Left kidney (tissue), 8 donors: ENCODE measurements at places on chromosomes 16 and 17. TPM values are rescaled to one million over a fixed set of nuclear protein-coding genes. Genes with fewer than 3 reads are reported as not detected.

DNA sequence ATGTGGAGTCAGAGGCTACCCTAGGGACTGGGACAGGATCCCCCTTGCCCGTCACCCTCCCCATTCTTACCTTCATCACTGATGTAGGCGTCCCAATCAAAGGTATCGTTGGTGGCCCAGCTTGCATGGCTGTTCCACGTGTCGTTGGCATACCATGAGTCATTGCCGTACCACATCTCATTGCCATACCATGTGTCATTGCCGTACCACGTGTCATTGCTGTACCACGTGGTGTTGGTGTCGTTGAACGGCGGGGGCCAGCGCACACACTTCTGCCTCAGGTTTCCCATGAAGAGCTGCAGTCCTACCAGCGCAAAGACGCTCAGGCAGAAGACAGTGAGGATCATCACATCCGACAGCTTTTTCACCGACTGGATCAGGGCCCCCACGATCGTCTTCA lies 4.8 kb downstream of the SCN4A start:
- no peak for DNase-seq

The RASL10B gene
- polyA plus RNA-seq, result 13.0 TPM

GRCh38 chr17:17950806-17951205 lies 21.4 kb downstream of the TOM1L2 start:
- DNase-seq, result no peak

The CLDN7 gene
- polyA plus RNA-seq, result 36.6 TPM

DNA sequence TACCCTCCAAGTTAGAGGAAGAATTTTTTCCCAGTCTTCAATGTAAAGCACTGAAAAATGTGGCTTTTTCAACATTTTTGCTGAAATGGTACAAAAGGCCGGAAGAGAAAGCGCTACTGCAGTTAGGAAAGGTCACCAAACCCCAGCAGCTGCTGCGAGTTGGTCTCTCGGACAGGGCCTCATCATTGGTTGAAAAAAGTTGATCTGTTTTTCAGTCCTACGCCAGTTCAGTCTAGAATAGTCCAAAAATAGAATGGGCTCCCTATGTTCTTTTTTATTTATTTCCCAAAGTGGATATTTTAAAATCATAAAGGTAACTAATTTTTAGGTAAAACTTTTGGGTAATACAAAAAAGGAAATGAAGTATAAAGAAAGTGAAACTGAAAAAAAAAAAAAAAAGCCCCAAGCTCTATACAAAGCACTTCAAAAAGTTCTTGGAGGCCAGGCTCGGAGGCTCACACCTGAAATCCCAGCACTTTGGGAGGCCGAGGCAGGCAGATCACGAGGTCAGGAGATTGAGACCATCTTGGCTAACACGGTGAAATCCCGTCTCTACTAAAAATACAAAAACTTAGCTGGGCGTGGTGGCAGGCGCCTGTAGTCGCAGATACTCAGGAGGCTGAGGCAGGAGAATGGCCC lies 17.4 kb downstream of the ADAP2 start:
- no peak for DNase-seq

The LRRC46 gene
- 2.8 TPM for polyA plus RNA-seq

The HS3ST3A1 gene
- 1.6 TPM for polyA plus RNA-seq

- DNase-seq, result no peak
Measured at GRCh38 chr16:6558126-6558525, 774.5 kb upstream of the RBFOX1 start.

The FLYWCH1 gene
- polyA plus RNA-seq, result 16.4 TPM

GRCh38 chr16:1979271-1980029 lies 1.8 kb downstream of the NOXO1 start:
- DNase-seq, result no peak

- no peak for DNase-seq
Measured at GRCh38 chr17:32126325-32126724, 16.0 kb upstream of the RHOT1 start.

- DNase-seq, result no peak
Measured at GRCh38 chr16:80459331-80459777, 81.4 kb upstream of the DYNLRB2 start.

The RTN4RL1 gene
- polyA plus RNA-seq, result 1.00 TPM

The TNFRSF17 gene
- 0.18 TPM for polyA plus RNA-seq

DNA sequence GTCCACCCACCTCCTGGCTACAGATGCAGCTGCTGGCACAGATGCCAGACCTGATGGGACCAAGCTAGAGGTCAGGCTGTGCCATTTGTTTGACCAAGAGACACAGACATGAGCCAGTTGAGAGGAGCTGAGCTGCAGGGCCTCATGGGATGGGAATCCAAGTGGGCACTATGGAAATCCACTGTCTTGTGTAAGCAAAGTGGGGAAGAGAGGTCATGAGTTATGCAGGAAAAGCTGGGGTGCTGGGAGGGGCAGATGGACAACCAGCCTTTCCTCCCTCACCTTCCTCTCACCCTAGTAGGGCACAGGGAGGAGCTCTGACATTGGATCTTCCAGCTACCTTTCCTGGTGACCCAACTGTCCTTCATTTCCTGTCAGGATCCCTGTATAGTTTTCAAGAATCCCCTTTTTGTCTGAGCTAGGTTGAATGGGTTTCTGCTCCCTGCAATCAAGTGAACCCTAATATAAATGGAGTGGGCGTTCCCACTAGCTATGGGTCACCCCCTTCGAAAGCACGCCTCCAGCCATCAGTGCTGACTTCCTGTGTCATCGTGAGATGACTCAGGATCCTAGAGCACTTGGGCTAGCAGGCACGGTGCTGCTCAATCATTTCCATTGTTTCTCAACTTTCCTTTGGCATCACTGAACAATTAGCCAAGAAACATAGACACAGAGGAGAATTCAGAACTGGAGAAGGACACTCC lies 13.6 kb downstream of the ATPAF2 start:
- no peak for DNase-seq

The NPIPA8 gene
- 1.6 TPM for polyA plus RNA-seq

The NAGPA gene
- polyA plus RNA-seq, result 12.2 TPM

The MSI2 gene
- polyA plus RNA-seq, result 106 TPM

DNA sequence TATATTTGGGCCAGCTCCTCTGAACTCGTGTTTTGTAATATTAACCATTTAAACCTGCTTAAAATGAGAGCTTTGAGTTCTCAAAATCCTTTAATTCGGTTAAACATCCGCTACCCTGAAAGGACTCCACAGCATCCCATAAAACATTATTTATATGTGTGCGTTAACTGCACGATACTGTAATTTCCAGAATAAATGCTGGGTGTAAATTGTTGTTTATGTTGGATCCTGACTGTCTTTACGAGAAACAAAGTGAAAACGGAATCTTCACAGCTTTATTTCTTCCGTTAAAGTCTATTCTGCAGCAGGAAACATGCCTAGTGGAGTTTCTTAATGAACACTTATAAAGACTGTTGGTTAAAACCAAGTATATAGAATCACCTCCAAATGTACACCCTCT lies 143.4 kb downstream of the SNX11 start:
- DNase-seq, result no peak

The SPATA32 gene
- 0.38 TPM for polyA plus RNA-seq

The CDRT15 gene
- polyA plus RNA-seq, result 1.2 TPM

The COX6A2 gene
- 0.85 TPM for polyA plus RNA-seq

DNA sequence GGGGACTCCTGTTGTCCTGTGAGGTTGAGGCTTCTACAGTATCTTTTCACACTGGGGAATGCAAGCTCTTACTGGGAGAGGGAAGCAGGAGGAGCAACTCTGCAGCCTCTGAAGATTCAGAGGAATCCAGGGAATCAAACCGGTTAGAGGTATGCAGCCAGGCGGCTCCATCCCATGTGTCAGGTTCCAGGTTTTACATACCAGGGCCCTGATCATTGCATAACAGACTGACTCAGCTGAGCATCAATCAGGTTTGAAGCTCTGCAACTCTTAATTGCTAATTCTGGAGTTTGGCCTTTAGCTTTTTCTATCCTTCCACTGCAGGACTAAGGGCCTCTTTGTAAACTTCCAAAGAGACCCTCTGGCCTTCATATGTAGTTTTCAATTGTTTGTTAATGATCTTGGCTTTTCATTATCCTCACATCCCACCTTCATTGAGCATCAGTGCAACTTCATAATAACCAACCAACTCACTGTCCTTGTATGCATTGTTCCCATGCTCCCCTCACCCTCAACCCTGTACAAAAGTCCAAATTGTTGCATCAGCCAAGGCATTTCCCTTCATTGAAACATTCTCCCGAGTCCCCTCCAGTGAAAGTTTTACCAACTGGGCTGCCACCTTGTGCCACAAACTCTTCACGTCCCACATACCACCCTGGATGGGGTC lies 59.7 kb upstream of the DHX40 start:
- DNase-seq, result no peak

The SMCR8 gene
- 17.2 TPM for polyA plus RNA-seq

DNA sequence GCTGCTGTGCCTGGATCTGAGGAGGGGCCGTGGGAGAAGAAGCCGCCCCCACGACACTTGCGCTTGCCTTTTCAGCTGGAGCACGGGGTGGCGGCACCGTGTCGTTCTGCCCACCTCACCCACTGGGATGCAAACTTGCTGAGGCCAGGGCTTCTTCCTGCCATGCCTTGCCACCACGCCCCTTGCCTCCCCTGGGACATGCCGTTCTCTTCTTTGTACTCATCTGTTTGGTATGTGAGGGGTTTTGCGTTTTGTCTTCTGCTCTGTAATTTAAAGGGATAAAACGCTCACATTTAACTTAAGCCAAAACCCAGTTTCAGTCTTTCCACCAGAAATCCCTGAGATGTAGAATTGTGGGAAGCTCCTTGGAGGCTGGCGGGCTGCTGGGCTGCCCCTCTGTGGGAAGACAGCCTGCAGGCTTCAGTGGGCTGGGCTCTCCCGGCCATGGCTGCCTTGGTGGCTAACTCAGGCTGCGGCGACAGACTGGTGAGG lies 180.2 kb downstream of the RPTOR start:
- no peak for DNase-seq

The SLX1B gene
- polyA plus RNA-seq, result 8.1 TPM

- no peak for DNase-seq
Measured at GRCh38 chr17:39108461-39109375, 42.7 kb downstream of the PLXDC1 start.

DNA sequence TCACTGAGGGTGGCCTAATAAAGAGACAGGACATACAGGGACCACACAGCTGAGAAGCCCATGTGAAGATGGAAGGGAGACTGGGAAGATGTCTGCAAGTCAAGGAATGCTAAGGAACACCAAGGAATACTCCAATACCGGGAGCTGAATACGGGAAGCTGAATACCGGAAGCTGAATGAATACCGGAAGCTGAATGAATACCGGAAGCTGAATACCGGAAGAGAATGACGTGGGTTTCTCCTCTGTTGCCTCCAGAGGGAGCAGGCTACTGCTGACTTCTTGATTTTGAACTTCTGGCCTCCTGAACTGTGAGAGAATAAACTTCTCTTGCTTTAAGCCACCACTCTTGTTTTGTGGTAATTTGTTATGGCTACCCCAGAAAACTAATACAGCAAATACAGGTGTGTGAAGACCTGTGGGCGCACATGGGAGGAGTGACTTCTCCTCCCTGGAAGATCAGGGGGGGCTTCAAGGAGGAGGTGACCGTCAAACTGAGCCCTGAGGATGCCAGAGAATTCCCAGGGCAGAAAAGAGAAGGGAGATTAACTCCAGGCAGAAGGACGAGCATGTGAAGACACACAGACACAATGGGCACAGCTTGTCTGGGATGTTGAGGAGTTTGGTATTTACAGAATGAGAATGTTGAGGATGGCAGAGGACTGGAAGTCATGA lies 259.9 kb downstream of the IRF8 start:
- no peak for DNase-seq

- no peak for DNase-seq
Measured at GRCh38 chr17:48013876-48014594, 23.6 kb downstream of the COPZ2 start.
